Right ventricle myocardium inferior (tissue), 1 donor: ENCODE measurements at places on chromosomes 1 and 21. TPM values are rescaled to one million over a fixed set of nuclear protein-coding genes. Genes with fewer than 3 reads are reported as not detected.

DNA sequence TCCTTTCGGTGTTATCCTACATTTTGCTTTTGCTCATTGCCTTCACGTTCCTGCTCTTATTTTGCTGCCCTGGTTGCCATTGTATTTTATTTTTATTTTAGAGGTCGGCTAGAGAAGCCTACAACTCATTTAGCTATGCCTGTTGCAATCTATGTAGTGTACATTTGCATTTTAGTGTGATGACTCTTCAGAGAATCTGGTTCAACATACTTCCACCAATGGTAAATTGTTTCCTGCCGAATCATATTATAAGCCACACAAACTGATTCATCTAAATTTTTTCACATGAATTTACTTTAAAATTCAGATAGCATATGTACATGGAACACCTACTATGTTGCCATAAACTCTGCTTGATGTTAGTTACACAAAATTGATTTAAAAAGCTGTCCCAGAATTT lies 1596.9 kb downstream of the PLA2G4A start:
- DNase-seq = no peak

GRCh38 chr1:17551755-17552234 lies 12.3 kb downstream of the ARHGEF10L start:
- DNase-seq = no peak

DNA sequence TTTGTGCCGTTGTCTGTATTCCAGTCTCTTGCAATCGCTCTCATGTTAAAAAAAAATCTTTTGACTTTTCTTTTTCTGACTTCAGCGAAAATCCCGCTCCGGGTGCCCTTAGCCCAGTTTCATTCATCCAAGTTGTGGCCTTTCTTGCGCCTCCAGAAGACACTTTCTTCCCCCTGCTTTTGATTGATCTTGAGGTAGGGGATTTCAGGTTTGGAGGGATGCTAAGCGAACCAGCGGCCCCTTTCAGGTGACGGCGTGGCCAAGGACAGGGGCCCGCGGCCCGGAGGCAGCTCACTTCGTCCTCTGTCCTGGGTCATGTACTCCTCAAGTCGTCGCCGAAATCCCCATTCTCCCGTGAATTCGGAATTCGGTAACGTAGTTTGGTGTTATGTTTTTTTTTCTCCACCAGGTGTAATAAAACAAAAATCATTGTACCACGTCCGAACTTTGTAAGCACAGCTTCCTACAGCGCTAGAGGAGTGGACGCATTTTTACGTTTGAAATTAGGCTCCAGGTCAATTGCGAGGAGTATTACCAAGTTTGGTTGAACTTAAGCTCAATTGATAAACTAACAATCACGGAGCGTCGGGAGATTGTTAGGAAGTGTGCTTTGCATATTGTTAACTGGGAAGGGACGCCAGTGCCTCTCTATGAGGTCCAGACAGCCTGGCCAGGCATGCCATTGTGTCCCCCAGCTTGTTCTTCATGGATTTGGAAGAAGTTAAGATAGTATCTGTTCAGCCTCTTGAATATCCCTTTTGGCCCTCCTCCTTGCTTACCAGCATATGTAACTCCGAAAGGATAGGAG lies 1.1 kb downstream of the MRPS6 start:
- DNase-seq = peak; percentile 45

- DNase-seq = no peak
Observed at GRCh38 chr1:186094172-186094571, 280.9 kb downstream of the TPR start.

- DNase-seq = no peak
Observed at GRCh38 chr1:76715474-76715873, 151.8 kb upstream of the ST6GALNAC5 start.

DNA sequence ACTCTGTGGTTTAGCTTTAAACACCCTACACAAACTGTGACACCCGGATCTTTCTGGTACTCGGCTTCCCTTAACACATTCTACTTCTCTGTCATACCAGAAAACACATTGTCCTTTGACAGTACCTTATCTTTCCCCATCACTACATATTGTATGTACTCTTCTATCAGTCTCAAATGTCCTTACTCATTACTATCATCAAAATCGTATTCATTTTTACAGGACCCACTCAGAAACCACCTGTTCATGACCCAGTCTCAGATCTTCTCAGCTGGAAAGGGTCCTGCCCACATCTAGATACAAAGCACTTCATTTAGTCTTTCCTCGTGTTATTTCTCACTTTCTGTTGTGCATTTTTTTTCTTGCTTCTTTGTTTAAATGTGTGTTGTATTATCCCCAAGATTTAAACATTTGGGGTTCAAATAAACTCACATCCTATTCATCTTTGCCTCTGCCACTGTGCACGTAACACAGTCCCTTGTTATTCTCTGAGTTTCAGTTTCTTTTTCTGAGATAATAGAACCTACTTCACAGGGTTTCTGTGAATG lies 27.7 kb downstream of the CD34 start:
- DNase-seq = no peak

DNA sequence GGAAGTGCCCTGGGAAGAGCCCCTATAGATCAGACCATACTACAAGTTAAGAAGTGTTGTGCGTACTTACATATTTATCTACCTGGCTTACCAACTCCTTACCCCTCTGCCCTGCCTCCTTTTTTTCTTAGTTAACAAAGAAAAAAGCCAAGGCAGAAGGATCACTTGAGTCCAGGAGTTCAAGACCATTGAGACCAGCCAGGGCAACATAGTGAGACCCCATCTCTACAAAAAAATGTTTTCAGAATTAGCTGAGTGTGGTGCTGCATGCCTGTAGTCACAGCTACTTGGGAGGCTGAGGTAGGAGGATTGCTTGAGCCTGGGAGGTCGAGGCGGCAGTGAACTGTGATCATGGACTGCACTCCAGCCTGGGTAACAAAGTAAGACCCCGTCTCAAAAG lies 1.9 kb downstream of the ZBTB8B start:
- DNase-seq = no peak

GRCh38 chr1:46557403-46557802 lies 6.0 kb upstream of the KNCN start:
- DNase-seq = no peak

GRCh38 chr1:165616987-165617546 lies 14.0 kb upstream of the MGST3 start:
- DNase-seq = no peak

GRCh38 chr1:82185084-82185483 lies 384.4 kb downstream of the ADGRL2 start:
- DNase-seq = no peak

- DNase-seq = no peak
Observed at GRCh38 chr1:18955441-18956192, 859 bp downstream of the IFFO2 start.

GRCh38 chr1:47188791-47189785 lies 748 bp downstream of the PDZK1IP1 start:
- no peak for DNase-seq

DNA sequence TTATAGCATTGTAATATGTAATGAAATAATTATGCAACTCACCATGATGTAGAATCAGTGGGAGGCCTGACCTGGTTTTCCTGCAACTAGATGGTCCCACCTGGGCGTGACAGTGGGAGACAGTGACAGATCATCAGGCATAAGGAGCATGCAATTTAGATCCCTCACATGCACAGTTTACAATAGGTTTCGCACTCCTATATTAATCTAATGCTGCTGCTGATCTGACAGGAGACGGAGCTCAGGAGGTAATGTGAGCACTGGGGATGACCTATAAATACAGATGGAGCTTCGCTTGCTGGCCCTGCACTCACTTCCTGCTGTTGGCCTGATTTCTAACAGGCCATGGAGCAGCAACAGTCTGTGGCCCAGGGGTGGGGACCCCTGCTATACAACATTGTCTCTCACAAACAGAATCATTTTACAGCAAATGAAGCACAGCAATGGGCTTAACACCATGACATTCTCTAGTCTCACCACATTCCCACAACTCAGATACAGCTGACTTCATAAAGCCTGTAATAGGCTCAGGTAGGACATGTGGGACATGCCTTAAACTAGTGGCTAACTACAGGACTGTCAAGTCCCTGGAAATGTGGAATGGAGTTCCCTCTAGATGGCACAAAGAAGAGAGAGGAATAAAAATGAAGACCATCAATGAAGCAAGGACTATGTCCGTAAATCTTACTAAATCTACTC lies 40.7 kb upstream of the SLC5A9 start:
- no peak for DNase-seq

GRCh38 chr1:16982902-16983301 lies 2.5 kb upstream of the MFAP2 start:
- DNase-seq = no peak

DNA sequence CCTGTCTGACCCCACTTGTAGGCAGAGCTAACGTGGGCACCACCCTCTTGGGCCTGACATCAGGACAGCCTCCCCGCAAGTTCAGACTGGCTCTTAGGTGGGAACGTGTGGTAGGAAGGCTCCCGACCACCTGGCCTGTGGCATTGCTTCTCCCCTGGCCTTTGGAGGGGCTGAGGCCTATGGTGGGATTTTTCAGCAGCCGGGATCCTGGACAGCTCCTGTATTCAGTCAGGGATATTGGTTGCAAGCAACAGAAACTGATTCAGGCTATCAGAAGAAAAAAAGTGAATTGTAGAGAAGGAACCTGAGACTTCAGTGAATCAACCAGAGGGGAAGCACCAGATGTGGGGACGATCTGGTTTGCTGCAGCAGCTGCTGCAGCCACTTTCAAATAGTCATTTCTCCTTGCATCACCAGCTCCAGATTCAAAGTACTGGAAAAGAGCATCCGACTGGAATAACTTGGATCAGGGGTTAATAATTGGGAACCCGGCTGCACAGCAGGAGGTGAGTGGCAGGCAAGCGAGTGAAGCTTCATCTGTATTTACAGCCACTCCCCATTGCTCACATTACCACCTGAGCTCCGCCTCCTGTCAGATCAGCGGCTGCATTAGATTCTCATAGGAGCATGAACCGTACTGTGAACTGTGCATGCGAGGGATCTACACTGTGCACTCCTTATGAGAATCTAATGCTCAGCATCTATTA lies 5.9 kb downstream of the RNF186 start:
- no peak for DNase-seq

The CCDC185 gene
- not detected for total RNA-seq

The LCE2B gene
- not detected for total RNA-seq

The FMO2 gene
- 59.4 TPM for total RNA-seq

The LCE1D gene
- total RNA-seq = not detected

The DVL1 gene
- 119 TPM for total RNA-seq
